ENCODE measurements at places on chromosomes 2 and 18.

DNA sequence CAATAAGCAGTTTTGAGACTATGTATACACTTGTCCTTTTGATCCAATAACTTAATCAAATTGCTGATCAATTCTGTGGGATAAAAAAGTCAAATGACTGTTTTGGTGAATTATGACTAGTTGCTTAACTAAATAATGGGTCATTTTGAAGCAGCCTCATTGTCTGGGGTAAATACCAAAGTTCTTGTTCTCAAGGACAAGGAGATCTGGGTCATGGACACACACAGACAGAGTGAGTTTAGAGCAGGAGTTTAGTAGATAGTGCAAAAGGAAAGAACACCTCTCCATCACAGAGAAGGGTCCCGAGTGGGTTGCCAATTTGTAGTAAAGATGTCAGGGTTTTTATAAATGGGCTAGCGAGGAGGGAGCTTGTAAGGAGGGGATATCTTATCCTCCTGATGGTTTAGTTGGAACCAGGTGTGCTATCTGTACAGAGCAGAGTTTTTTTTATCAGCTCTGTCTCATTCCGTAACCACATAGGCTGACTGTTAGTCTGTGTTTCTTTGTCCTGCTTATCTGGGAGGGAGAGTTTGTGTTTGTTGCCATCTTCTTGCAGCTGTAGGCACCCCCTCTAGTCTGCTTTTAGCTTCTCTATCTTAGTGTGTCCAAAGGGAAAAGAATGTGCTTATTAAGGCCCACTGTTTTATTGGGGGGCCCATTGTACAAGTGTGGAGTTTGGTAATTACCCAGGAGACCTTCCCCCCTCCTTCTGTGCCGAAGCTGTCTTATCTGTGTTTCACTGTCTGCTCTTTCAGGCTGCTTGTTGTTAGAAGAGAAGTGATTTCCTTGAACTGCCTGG, 48.7 kb upstream of the C1GALT1C1L start:
- DNase-seq, result no peak

DNA sequence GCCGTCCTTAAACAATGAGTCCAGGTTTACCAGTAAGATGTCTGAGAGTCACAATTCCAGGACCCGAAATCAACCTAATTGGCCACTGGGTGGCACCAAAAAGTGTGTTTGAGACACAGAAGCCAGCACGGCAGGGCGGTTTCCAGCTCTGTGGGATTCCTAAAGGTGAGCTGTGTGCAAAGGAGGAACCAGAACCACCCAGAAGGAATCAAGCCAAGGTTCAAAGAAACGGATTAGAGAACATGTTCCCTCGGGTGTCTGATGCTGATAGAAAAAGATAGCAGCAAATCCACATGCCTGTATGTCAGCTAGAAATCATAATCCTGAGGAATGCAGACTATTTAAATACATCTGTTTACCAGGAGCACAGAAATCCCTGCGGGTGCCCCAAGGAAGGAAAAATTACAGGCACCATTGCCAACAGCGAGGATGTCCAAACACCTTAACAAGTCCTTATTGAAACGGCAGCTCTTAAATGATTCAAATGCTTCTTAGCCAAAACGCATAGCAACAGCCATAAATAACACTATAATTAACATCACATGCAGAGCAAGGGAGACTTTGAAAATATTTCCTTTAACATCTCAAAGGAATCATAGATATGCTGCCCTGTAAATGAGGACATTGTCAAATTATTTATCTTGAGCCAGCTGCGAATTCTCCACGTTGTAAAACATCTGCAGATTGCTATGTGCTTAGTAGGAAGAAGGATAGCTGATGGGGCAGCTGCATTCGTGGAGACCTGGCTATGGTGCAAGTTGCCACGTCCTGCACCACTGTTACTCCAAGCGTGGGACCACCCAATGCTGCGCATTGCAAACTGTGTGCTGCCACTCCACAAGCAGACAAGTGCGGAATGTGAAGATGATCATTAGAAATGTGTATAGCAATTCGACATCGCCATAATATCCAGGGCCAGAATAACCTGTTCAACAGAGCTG, 318.7 kb upstream of the NCKAP5 start:
- DNase-seq, result peak; percentile 71

- no peak for DNase-seq
These were observed 2.5 kb downstream of the AGFG1 start for GRCh38 chr2:227474410-227474809.

- no peak for DNase-seq
These were observed 211.6 kb downstream of the ZNF521 start for GRCh38 chr18:25140124-25140961.

DNA sequence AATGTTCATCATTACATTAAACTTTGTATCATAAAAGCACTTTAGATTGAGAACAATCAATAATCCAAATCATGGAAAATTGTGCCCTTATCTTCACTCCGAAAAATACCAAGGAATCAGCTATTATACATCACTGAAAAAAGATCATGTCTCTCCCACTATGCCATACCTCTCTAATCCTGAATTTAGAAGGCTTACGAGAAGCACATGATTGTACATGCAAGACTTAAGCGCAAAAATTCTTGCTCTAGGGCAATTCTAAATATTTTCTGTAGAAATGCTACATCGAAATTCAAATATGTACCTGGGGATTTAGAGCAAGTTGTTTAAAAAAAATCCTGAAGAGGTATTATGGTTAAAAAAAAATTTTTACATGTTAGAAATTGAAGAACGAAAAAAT, 1.3 kb downstream of the CYTIP start:
- no peak for DNase-seq

GRCh38 chr2:148512501-148512900, 132.1 kb upstream of the EPC2 start:
- no peak for DNase-seq

DNA sequence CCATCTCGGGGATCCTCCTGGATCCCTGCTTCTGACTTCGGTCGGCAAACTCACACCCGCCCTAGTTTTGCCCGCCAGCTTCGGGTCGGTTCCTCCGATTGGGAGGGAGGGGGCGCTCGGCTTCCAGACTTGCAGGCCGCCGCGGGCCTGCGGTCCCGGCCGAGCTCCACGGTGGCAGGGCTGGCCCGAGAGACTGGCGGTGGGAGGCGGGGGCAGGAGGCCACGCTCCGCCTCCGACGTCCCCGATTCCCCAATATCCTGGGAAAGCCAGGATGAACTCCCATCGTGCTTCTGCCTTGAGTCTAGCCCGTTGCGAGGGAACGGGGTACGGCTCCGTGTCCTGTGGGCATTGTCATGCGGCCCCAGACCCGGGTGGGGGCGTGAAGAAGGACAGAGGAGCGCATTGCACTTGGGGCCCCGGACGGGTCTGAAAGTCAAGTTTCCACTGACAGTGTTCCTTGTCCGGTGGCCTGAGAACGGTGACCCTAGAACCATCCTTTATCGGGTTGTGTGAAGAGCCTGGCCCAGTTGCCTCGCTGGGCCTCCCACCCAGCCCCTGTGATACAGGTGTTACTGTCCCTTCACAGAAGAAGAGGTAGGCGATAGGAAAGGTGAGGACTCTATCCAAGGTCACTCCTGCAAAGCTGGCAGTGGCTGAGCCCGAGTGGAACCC, 2.4 kb upstream of the INHBB start:
- peak; percentile 72 for DNase-seq

GRCh38 chr2:216769626-216770025, 74.3 kb upstream of the IGFBP5 start:
- DNase-seq, result no peak

- no peak for DNase-seq
These were observed 495.6 kb upstream of the ZEB2 start for GRCh38 chr2:145015561-145015960.

- DNase-seq, result no peak
These were observed 853 bp downstream of the GNAL start for GRCh38 chr18:11689669-11690565.

DNA sequence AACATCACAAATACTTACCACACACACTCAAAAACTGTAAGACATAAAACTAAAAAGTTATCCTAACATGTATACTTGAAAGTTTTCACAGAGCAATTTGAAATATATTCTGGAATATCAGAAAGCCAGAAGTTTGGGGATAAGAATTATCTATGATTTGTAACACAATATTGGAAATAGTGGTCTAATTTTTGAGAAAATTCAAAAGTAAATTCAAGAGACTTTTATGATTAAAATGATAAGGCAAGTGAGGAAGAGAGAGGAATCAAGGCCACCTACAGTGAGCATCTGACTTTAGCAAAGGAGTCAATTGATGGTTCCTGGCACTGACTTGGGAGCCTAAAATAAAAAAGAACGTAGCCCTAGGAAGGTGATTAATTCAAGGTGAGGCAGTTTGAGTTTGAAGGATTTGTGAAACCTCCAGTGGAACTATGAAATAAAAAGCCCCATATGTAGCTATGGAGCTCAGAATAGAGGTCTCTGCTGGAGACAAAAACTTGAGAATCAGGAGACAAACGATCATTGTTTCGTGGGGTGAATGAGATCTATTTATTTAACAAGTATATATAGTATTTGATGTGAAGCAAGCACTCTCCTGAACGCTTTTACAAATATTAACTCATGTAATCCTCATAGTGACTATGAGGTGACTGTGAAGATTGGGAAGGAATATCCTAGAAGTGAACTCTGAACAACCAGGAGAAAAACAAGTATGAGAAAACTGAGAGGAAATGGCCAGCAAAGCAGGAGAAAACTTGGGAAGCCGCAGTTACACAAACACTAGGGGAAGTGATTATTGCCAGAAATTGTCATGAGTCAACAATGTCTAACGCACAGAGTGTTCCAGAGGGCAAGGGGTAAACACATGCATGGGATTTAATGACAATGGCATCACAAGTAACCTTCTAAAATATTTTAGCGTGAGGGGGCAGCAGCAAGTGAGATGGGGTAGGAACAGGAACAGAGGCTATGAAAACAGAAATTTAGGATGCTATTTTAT, 12.8 kb downstream of the TFPI start:
- no peak for DNase-seq

DNA sequence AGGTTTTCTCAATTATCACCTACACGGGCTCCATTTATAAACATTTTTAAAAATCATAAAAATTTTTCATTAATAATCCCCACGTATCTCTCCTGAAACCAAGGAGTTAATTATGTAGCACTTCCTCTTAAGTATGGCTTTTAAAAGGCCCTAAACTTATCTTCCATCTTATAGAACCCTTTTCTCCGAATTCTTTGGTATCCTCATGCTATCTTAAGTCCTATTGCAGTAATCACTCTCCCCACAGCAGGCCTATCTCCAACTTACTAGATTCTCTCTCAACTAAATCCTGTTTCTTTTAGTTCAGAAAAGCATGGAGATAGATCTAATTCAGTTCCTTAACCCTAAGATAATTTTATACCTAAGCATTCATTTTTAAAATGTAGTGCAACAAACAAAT, 26.2 kb downstream of the RPRD1A start:
- no peak for DNase-seq

DNA sequence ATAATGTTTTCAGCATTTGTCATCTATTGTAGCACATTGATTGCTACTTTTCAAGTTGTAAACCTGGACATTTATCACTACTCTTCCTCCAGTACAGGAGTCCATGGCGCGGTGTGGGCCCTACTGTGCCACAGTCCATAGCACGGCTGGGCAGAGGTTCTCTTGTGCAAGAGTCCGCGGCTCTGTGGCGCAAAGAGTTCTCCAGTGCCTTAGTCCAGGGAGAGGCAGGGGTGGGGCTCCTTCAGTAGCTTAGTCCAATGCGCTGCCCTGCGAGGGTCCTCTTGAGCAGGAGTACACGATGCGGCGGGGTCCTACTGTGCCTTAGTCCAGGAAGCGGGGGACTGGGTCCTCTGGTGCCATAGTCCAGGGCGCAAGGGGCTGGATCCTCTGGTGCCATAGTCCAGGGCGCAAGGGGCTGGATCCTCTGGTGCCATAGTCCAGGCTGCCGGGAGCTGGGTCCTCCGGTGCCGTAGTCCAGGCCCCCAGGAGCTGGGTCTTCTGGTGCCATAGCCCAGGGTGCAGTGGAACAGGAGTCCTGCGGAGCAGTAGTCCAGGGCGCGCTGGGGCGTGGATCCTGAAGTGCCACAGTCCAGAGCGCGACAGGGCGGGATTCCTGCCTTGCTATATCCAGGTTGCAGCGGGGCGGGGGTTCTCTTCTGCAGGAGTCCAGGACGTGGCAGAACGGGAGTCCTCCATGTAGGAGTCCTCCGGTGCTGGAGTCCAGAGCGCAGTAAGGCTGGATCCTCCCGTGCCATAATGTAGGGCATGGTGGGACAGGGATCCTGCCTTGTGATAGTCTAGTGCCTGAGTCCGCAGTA, 129.3 kb downstream of the CCDC74A start:
- DNase-seq, result no peak
